Smooth muscle cell of the umbilical artery (primary cell): ENCODE measurements at places on chromosomes 4 and X. TPM values are rescaled to one million over a fixed set of nuclear protein-coding genes. Genes with fewer than 3 reads are reported as not detected.

SMARCAD1 gene
- total RNA-seq: 40.4 and 61.6 TPM in 2 replicates

N4BP2 gene
- total RNA-seq: 4.8 and 7.8 TPM in 2 replicates

SORCS2 gene
- total RNA-seq: 2.3 and 3.3 TPM in 2 replicates

RHOXF1 gene
- not detected in 2 replicates for total RNA-seq

PNMA6F gene
- not detected in 2 replicates for total RNA-seq

INPP4B gene
- total RNA-seq: 4.5 and 9.7 TPM in 2 replicates

RENBP gene
- 2.1 and 5.0 TPM in 2 replicates for total RNA-seq

SCARB2 gene
- 248 and 252 TPM in 2 replicates for total RNA-seq

TEX13C gene
- not detected in 2 replicates for total RNA-seq

ETDA gene
- total RNA-seq: not detected in 2 replicates

IDS gene
- total RNA-seq: 73.9 and 97.9 TPM in 2 replicates

LANCL3 gene
- total RNA-seq: under 0.01 and 0.83 TPM in 2 replicates

MAGEB6 gene
- total RNA-seq: not detected in 2 replicates

TNIP3 gene
- total RNA-seq: 1.5 and 2.8 TPM in 2 replicates

NSG1 gene
- total RNA-seq: 1.2 and 2.6 TPM in 2 replicates

HSFX3 gene
- total RNA-seq: not detected in 2 replicates

PAGE4 gene
- total RNA-seq: not detected in 2 replicates

TAPT1 gene
- total RNA-seq: 15.7 and 17.1 TPM in 2 replicates

HSFX2 gene
- total RNA-seq: not detected in 2 replicates

SMIM43 gene
- total RNA-seq: 0.09 and 1.2 TPM in 2 replicates

STAG2 gene
- total RNA-seq: 68.0 and 75.6 TPM in 2 replicates

WNK3 gene
- 2.4 and 3.2 TPM in 2 replicates for total RNA-seq

GDPD2 gene
- total RNA-seq: not detected in 2 replicates

SH3D19 gene
- total RNA-seq: 24.1 and 31.6 TPM in 2 replicates

HHIP gene
- 0.59 and 13.1 TPM in 2 replicates for total RNA-seq

MAP7D2 gene
- total RNA-seq: under 0.01 and 0.05 TPM in 2 replicates

NPY2R gene
- total RNA-seq: not detected in 2 replicates

AMTN gene
- total RNA-seq: not detected in 2 replicates

MAMLD1 gene
- total RNA-seq: 1.2 and 2.0 TPM in 2 replicates

SMIM31 gene
- total RNA-seq: not detected in 2 replicates

CCDC149 gene
- 6.8 and 12.6 TPM in 2 replicates for total RNA-seq

SHOX gene
- total RNA-seq: not detected in 2 replicates

BANK1 gene
- under 0.01 and 0.14 TPM in 2 replicates for total RNA-seq

NDUFB11 gene
- 33.5 and 44.8 TPM in 2 replicates for total RNA-seq

BEND4 gene
- total RNA-seq: not detected in 2 replicates

TBC1D9 gene
- total RNA-seq: 35.7 and 50.2 TPM in 2 replicates

FREM3 gene
- not detected in 2 replicates for total RNA-seq

BEND2 gene
- not detected in 2 replicates for total RNA-seq

MID1 gene
- 28.3 and 37.4 TPM in 2 replicates for total RNA-seq

APOO gene
- 8.3 and 9.8 TPM in 2 replicates for total RNA-seq

GRPEL1 gene
- total RNA-seq: 28.8 and 44.9 TPM in 2 replicates

MAGEA2 gene
- not detected in 2 replicates for total RNA-seq

ETFDH gene
- 17.9 and 26.4 TPM in 2 replicates for total RNA-seq

MAGEB3 gene
- total RNA-seq: not detected in 2 replicates

HMX1 gene
- not detected in 2 replicates for total RNA-seq

GPR143 gene
- total RNA-seq: 0.28 and 1.5 TPM in 2 replicates

VGLL1 gene
- not detected in 2 replicates for total RNA-seq

COL4A6 gene
- 9.8 and 17.7 TPM in 2 replicates for total RNA-seq
